Stimulated activated CD8-positive, alpha-beta memory T cell treated with anti-CD3 and anti-CD28 coated beads, Interleukin-7, amount 100 ng/mL, for 48 hours (primary cell): ENCODE measurements at places on chromosomes 6 and 20.

DNA sequence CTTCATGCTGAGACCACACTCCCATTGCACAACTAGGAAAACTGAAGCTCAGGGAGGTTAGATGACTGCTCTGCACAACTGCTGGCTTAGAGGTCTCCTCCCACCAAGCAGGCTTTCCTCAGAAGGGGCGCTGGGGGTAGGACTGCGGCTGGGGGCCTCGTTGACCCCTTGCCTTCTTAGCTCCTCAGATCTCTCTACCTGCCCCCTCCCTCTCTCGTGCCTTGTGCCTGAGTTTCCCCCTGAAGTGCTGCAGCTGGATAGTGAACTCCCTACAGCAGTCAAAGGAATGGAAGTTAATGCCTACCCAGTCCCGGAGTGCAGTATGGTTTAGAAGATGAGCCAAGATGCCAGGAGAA, 149.8 kb downstream of the GRM4 start:
- no peak for DNase-seq

GRCh38 chr20:38270869-38271605, 10.5 kb upstream of the KIAA1755 start:
- DNase-seq, result no peak

DNA sequence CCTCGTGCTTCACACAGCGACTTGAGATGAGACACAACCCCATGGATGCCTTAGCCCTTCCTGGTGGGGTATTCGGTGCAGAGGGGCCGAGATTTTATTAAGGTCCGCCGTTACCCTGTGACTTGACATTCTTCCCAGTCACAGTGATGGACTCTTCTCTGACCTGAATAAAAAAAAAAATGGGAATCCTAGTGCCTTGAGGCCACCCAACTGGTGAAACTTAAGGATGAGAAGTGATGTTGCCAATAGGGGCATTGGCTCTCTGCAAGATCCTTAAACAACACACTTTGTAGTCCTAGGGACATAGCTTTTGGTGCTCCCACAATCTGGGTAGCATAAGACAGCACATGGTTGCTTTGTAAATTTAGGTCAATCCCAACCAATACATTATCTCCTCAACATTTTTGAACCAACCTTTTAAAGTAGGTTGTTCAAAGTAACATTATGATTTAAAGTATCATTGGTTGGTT, 814 bp upstream of the ADNP start:
- no peak for DNase-seq

DNA sequence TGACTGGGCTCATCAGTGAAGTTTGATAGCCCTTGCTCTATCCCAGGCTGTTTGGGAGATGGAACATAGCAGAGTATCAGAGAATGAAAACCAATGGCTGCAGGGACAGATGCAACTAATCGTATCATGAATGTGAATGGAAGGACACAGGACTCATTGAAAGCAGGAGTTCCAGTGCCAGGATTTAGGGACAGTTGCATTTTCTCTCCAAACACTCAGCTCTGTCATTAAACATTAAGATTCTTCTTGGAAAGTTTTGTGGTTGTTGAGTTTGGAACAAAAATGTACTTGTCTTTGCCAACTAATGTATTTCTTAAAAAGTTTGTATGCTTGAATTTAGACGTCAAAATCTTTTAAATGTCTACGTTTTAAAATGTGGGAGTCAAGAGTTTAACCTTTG, 31.0 kb upstream of the GSTA5 start:
- no peak for DNase-seq

- DNase-seq, result no peak
These were observed 227.7 kb downstream of the MEI4 start for GRCh38 chr6:77880501-77880900.

DNA sequence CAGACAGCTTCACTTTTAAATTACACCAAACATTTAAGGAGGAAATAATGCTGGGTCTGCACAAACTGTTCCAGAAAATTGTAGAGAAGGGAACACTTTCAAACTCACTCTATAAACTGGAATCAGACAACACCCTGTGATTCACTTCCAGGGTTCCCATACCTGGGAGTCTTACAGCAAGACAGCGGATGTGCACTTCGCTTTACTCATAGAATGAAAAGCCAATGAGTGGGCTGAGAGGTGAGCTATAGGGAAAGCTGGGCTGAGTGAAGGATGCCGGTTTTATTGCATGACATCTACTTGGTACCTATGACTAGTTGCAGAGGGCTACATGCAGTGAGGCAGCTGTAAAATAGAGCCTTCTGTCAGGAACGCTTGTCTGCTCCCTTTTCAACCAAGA, 152.1 kb downstream of the FNDC1 start:
- no peak for DNase-seq

- no peak for DNase-seq
These were observed 185.0 kb upstream of the SGK1 start for GRCh38 chr6:134502614-134503549.

DNA sequence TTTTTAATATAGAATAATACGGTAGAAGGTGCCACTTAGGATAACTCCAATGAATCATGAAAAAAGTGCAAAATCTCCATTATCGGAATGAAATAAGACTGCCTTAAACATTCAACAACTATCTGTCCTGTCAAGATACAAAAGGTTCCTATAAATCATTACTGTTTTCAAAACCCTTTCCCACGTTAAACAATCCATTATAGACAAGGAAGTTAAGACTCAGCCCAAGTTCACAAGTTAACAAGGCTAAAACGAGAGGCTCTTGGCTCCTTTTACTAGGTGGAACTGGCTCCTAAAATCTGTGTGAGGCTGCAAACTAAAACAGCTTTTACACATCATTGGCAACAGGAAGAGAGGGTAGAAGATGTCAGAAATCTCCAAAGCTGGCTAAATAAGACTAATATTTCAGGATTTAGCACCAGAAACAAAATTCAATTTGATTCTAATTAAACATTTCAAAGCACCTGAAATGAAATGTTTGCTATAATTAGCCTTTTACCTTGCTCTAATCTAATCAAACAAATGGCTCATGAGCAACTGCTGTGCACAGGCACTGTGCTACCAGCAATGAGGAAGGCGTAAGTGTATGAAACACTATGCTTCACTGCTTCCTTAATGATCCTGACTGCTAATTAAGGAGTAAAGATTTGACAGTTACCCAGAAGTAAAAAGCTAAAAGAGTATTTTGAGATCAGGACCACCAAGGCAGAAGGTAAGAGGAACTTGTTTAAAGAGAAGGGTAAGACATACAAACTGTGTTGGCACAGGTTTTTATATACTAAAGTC, 109.7 kb downstream of the DST start:
- DNase-seq, result no peak

DNA sequence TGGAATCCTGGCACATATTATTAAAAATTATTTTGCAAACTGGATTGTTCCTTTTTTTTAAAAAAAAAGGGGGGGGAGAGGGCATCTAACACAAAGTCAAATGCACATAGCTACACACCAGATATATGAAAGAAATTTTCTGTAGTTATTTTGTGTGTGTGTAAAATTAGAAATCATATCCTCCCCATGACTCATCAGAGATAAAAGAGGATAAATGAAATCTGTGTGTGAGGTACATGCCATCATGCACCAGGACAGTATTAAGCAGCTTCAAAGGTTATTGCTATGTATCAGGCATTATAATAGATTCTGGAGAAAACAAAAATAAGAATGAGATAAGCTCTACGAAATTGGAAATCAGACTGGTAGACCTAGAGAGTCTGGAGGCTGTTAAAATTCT, 5.2 kb downstream of the BTBD9 start:
- no peak for DNase-seq

DNA sequence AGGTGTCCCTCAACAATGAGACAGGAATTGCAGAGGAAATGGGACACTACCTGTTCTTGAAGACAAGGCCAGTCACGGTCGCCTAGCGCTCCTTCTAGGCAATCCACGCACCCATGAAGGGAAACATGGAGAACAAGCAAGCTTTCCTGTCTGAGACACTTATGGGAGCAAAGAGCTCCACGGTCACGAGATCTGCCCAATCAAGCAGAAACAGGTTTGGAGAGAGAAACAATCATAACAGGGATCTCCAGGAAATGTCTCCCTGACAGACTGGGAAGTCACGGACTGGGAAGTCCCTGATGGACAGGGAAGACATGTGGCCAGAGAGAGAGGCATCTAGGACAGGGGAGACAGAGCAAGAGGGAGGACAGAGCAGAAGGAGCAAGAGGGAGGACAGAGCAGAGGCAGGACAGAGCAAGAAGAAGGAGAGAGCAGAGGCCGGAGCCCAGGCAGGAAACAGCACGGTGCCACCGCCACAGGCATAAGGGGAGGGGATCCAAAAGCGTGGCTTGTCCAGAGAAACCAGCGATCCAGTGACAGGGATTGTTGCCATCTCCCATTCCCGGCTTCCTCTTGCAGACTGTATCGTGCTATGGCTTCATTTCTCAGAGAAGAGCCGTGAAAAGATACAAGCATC, 167.8 kb upstream of the ZNF337 start:
- DNase-seq, result no peak

GRCh38 chr20:64065062-64065973, 2.3 kb downstream of the TCEA2 start:
- no peak for DNase-seq

DNA sequence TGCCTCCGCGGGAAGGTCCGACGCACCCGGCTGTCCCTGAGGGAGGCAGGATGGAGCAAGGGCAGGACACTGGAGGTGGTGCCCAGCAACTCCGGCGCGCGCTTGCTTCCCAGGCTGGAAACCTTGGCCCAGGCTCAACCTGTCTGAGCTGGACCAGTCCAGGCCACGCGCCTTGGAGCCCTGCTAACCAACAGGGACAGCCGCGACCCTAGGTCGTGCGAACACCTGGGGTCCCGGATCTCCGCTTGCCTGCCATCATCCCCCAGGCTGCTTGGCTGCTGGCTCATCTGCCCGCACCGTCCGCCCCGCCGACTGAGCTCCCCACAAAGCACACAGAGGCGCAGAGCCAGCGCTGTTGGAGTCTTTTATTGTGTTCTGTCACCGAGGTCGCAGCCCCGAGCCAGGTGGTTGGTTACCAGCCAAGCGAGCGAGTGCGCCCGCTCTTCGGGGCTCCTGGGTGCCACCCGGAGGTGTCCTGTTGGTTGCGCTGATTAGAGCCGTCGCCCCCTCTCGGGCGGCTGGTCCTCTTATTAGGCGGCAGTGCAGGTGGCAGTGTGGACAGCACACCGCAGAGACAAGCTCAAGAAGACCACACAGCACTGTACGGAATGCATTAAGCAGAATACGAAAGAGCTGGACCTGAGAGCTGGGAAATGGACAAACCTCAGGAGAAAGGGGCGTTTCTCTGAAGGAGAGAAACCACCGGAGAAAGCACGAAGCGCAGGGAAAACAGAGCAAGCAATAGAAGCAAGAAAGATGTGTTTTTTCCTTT, 3.8 kb downstream of the COL12A1 start:
- no peak for DNase-seq
